SJSA1 (cell line): ENCODE measurements at places on chromosomes 7 and 10.

GRCh38 chr10:50331486-50331885, 80.2 kb upstream of the ASAH2 start:
- no peak for DNase-seq
- peaks cover 8% of the 10 kb centered on the region for H3K36me3 ChIP-seq
- no peak overlapping the region for H3K4me3 ChIP-seq
- H3K27me3 ChIP-seq, result no peaks in the 10 kb centered on the region

DNA sequence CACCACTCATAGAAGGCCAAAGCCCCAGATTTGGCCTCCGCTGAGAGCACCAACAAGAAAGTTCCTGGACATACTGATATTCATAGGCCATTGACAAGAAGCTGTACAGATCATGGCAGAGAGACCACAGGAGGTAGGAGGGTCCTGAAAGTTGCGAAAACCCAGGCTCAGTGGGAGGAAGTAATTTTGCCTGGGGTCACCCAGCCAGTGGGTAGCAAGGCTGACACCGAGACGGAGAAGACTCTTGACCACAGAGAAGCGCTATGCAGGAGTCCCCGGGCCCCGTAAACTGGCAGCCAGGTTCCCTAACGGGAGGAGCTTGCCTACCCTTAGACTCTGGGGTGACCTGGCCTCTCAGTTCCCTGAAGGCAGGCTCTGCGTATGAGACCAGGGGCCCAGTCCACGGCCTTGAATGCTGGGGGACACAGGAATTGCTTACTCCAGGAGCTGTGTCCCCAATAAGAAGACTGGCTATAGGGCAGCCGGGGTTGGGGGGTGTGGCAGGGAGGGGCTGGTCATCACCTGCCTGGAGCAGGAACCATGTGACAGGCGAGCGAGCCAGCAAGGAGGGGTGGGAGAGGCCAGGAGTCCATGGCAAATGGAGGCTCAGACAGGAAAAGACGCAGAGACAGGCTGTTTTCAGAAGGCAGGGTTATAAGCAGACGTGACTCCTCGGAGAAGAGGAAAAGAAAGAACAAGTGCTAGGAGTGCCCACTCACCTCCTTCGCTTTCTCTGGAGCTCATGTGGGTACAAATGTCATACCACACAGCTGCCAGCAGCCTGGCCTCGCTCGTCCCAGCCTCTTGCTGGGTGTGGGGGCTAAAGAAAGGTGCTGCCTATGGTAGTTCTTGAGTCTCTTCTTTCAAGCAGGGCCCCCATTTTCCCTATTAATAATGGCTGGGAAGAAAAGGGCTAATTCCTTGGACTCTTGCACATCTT, 24.6 kb upstream of the NPFFR1 start:
- no peak for DNase-seq
- H3K36me3 ChIP-seq, result peaks cover 15% of the 10 kb centered on the region; the same call in 1 of the 2 replicates
- H3K4me3 ChIP-seq, result no peak overlapping the region
- H3K4me1 ChIP-seq, result peaks cover 13% of the 10 kb centered on the region
- H3K27ac ChIP-seq, result no peak overlapping the region

GRCh38 chr10:98556061-98556460, 109.3 kb upstream of the HPS1 start:
- no peaks in the 10 kb centered on the region for H3K4me1 ChIP-seq
- H3K36me3 ChIP-seq, result no peaks in the 10 kb centered on the region
- H3K27me3 ChIP-seq, result no peaks in the 10 kb centered on the region
- no peak for DNase-seq
- no peak overlapping the region for H3K4me3 ChIP-seq

GRCh38 chr7:94620703-94621118, 35.2 kb downstream of the SGCE start:
- H3K27me3 ChIP-seq, result no peaks in the 10 kb centered on the region
- no peak overlapping the region for H3K4me3 ChIP-seq

- H3K27me3 ChIP-seq, result no peaks in the 10 kb centered on the region
- peaks cover 19% of the 10 kb centered on the region for H3K4me1 ChIP-seq
- H3K4me3 ChIP-seq, result no peak overlapping the region
- no peak for DNase-seq
- H3K36me3 ChIP-seq, result no peaks in the 10 kb centered on the region
Measured at GRCh38 chr10:71234004-71234894, 21.9 kb downstream of the UNC5B start.

- H3K36me3 ChIP-seq, result no peaks in the 10 kb centered on the region
- no peak for DNase-seq
- no peak overlapping the region for H3K4me3 ChIP-seq
- H3K27ac ChIP-seq, result no peak overlapping the region
Measured at GRCh38 chr10:101238732-101239105, 9.5 kb upstream of the LBX1 start.

- H3K36me3 ChIP-seq, result no peaks in the 10 kb centered on the region; the same call in 1 of the 2 replicates
- H3K4me3 ChIP-seq, result no peak overlapping the region
- peaks cover 33% of the 10 kb centered on the region for H3K4me1 ChIP-seq
- peak; percentile 81 for DNase-seq
- H3K27ac ChIP-seq, result peak overlapping the region; percentile 69
- no peaks in the 10 kb centered on the region for H3K27me3 ChIP-seq
Measured at GRCh38 chr10:61760943-61761824, 98.5 kb downstream of the CABCOCO1 start.

DNA sequence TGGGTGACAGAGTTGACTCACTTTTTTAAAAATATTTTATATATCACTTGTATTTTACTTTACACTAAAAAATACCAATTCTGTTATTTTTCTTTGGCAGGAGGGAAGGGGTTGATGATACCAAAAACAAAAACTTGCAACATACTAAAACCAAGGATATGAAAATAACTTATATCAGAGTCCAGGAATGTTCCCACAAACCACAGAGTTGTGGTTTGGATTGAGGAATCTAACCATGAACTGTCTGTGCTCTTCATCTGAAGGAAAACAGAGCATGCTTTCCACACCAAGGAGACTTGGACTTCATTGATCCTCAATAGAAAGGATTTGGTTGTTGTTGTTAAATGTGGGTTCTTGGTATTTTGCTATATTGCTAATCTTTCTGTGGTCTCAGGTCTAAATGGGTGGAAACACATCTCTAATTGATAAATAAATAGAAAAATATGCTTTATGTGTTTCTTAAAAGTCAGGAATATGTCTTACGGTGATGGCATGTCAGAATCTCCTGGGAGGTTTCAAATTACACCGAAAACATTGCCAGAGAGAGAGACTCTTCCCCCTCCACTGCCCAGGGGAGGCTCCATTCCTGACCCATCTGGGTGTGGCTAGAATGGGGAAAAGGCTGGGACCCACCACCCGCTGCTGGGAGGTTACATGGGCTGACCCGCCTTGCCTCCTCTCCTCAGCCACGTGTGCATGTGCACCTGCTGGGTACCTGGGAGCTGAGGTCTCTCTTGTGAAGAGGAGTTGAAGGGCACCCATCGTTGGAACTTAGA, 46.9 kb upstream of the STK17A start:
- peak overlapping the region; percentile 48 for H3K27ac ChIP-seq
- no peaks in the 10 kb centered on the region for H3K36me3 ChIP-seq
- peaks cover 47% of the 10 kb centered on the region for H3K4me1 ChIP-seq
- no peaks in the 10 kb centered on the region for H3K27me3 ChIP-seq
- no peak overlapping the region for H3K4me3 ChIP-seq
- no peak for DNase-seq

DNA sequence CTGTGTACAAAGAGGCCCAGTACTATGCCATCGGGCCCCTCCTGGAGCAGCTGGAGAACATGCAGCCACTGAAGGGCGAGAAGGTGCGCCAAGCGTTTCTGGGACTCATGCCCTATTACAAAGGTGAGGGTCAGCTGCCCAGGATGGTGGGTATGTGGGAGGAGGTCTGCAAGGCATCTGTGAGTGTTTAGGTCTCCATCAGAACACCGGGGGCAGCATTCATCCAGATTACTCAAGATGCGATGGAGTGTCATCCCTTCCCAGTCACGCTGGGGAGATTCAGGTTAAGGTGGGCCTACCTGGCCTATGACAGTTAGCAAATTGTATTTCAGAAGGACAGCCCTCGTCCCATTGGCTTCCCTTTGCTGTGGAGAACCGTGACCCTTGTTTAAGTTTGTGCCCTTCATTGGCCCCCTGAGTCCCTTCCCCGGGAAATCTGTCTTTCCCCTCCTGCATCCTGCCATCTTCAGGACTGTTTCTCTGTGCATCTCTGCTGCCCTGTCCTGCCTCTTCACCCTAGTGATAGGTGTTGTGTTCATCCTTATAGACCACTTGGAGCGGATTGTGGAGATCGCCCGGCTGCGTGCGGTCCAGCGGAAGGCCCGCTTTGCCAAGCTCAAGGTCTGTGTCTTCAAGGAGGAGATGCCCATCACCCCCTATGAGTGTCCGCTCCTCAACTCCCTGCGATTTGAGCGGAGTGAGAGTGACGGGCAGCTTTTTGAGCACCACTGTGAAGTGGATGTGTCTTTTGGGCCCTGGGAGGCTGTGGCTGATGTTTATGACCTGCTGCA, 9.8 kb downstream of the KCTD7 start:
- H3K4me3 ChIP-seq, result no peak overlapping the region
- H3K27ac ChIP-seq, result no peak overlapping the region
- H3K27me3 ChIP-seq, result no peaks in the 10 kb centered on the region
- peaks cover 47% of the 10 kb centered on the region for H3K36me3 ChIP-seq
- H3K4me1 ChIP-seq, result no peaks in the 10 kb centered on the region

- no peaks in the 10 kb centered on the region for H3K4me1 ChIP-seq
- DNase-seq, result no peak
- no peak overlapping the region for H3K27ac ChIP-seq
- no peaks in the 10 kb centered on the region for H3K36me3 ChIP-seq
- no peaks in the 10 kb centered on the region for H3K27me3 ChIP-seq
Measured at GRCh38 chr7:88109612-88110011, 110.2 kb downstream of the SRI start.

- H3K4me3 ChIP-seq, result no peak overlapping the region
- DNase-seq, result no peak
- H3K27ac ChIP-seq, result no peak overlapping the region
- no peaks in the 10 kb centered on the region for H3K36me3 ChIP-seq
Measured at GRCh38 chr10:48444861-48445841, 138.7 kb downstream of the MAPK8 start.

DNA sequence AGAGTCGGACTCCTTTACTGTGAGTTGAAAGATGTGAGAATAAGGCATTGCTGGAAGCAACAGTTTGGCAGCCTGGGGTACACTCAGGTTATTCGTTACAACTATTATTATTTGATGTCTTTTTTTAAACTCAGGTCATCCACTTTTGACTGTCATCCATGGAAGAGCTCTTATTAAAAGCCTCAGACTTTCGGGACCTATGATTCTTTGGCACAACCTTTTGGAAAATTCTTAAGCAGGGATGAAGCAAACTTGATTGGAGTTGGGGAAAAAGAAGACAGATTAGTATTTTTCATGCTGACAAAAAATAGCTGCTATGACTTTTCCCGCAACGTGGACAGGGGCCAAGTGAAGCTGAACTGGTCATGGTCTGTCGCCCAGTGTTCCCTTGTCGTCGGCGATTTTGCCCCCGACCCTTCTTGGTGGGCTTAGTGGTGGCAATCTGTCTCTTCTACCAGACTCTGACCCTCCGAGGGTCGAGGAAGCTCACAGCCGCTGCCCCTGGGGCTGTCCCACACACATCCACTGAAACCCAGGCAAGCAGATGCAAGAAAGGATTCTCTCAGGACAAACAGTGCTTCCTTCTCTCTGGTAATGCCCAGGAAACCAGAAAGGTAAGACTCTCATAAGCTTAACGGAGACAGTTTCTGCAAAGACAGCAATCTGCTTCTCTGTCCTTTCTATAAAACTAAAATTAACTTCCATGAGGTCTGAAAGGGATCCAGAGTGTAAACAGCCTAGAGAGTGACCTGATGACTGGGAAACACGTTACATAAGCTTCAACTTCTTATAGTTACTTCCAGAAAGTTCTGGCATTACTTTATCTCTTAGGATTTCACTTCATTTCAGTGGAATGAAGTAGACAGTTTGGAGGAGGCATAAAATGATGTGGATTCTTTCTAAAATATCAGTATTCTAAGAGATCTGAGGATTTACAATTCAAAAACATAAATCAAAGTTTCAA, 1.0 kb downstream of the CPED1 start:
- peak overlapping the region; percentile 43 for H3K4me3 ChIP-seq
- peaks cover 12% of the 10 kb centered on the region for H3K36me3 ChIP-seq
- H3K27ac ChIP-seq, result peak overlapping the region; percentile 90
- no peaks in the 10 kb centered on the region for H3K27me3 ChIP-seq
- DNase-seq, result no peak
- peaks cover 34% of the 10 kb centered on the region for H3K4me1 ChIP-seq

- no peak for DNase-seq
- no peak overlapping the region for H3K27ac ChIP-seq
- H3K27me3 ChIP-seq, result no peaks in the 10 kb centered on the region
- no peaks in the 10 kb centered on the region for H3K36me3 ChIP-seq
- H3K4me1 ChIP-seq, result no peaks in the 10 kb centered on the region
Measured at GRCh38 chr10:23630885-23631284, 192.0 kb downstream of the OTUD1 start.

DNA sequence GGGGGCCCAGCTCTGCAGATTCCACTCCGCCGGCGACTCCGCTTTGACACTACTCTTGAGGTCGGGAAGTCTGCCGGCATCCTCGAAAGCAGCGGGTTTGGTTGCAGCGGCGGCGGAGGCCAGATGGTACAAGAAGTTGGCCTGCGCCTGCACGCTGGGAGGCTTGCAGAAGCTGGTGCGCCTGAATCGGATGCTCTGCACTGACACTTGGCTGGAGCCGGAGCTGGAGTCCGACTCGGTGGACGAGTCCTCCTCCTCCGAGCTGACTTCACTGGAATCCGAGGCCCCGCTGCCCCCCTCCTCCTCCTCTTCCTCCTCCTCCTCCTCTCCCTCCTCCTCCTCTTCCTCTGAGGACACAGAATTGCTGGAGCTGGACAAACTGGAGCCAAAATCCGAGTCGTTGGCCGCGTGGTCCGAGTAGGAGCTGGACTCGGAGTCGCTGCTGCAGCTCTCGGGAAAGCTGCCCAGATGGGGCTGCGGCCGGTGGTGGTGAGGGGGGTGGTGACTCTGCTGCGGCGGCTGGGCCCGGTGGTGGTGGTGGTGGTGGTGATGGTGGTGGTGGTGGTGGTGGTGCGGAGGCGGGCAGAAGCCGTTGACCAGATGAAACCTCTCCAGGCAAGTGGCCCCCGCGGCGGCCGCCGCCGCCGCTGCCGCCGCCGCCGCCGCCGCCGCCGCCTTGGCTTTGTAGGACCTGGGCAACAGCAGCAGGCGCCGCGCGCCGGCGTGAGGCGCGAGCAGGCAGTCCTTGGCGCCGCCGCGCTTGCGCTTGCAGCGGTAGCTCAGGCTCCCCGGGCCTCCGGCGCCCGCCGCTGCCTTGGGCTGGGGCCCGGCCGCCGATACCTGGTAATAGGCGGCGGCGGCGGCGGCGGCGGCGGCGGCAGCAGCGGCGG, 9.0 kb downstream of the SKIDA1 start:
- peaks cover 36% of the 10 kb centered on the region for H3K4me1 ChIP-seq
- peak overlapping the region; percentile 70 for H3K4me3 ChIP-seq
- no peaks in the 10 kb centered on the region for H3K27me3 ChIP-seq
- peak; percentile 56 for DNase-seq

GRCh38 chr7:20574784-20575720, 40.4 kb upstream of the ABCB5 start:
- DNase-seq, result no peak
- no peak overlapping the region for H3K4me3 ChIP-seq
- no peaks in the 10 kb centered on the region for H3K36me3 ChIP-seq
- H3K4me1 ChIP-seq, result no peaks in the 10 kb centered on the region

DNA sequence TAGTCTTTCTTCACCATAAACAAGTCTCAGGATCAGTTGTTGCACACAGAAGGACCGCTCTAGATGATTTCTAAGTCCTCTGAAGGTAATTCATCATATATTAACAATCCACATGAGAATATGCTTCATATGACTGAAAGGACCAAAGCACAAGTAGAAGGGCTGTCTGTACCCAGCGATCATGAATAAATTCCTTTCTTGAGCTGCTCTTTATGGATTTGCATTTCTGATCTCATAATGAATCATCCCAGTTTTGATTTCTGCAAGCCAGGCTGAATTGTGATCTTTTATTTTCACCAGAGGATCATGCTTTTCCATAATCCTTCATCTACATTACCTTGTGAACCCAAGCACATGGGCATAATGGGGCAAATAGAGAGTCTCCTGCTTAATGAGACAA, 675.6 kb downstream of the MAGI2 start:
- no peaks in the 10 kb centered on the region for H3K4me1 ChIP-seq
- H3K27ac ChIP-seq, result no peak overlapping the region
- DNase-seq, result no peak
- no peak overlapping the region for H3K4me3 ChIP-seq
